ENCODE measurements at places on chromosomes 6 and 20.

- DNase-seq: no peak
Measured at GRCh38 chr6:47521961-47522360, 44.4 kb downstream of the CD2AP start.

GRCh38 chr6:4225161-4225872, 89.9 kb upstream of the ECI2 start:
- no peak for DNase-seq

DNA sequence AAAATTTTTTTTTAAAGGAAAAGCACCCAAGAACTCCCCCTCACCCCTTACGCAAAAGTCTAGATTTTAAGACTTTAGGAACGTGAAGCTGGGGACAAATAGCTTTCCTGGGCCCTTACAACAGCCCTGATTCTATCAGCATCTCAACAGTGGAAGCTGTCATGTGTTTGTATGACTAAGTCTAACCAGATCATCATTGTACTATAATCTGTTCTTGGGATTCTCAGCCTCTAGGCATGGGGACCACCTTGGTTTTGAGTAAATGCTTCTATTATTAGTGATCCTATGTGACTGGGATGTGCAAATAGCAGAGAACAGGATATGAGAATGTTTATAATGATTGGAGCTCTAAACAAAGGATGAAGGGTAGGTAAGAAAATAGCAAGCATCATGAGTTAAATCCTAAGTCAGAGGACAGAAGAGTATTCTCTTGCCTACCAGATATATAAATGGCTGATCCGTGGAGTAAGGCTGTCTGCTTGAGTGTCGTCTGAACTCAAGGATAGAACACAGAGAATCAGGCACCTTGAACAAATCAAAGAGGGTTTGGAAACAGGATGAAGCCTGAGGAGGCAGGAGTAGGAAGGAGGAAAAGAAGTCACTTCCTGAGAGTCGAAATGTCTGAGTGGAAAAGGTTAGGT, 105.7 kb upstream of the FAM184A start:
- no peak for DNase-seq

GRCh38 chr6:143123081-143123480, 62.4 kb downstream of the AIG1 start:
- DNase-seq: no peak

DNA sequence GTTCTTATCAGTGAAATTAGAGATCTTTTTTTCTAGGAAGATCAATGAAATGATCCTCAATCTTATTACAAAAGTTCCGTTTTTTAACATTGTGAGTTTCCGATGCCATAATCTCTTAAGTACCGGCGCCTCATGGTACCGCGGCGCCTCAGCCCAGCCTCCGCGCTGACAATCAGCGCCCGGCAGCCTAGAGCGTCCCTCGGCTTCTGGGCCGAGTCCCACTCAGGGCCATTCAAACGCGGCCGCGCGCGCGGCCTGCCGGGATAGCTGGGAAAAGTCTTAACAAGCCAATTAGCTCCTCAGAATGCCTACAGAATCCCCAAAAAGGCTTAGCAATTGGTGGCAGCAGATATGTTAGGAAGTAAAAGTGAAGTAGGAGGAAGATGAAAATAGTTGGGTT, 204.8 kb downstream of the ADGB start:
- no peak for DNase-seq

GRCh38 chr6:143775336-143775735, 67.8 kb upstream of the LTV1 start:
- no peak for DNase-seq

DNA sequence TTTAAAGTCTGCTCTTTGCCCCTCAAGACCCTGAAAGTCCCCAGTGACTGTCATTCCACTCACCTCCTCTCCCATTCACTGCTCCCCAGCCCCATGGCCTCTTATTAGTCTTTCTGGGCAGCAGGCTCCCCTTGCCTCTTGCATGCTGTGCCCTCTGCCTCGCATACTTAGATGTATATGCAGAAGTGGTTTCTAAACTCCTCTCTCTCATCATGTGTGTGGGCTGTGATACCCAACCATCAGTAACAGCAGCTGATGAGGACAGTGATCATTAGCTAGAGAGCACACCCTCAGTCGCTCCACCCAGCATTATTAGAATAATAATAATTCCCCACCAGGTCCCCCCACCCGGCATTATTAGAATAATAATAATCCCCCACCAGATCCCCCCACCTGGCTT, 14.5 kb downstream of the PKIG start:
- no peak for DNase-seq

GRCh38 chr6:71349976-71350615, 61.5 kb downstream of the OGFRL1 start:
- DNase-seq: peak; percentile 91

- no peak for DNase-seq
Measured at GRCh38 chr6:117531346-117531745, 48.9 kb downstream of the DCBLD1 start.

GRCh38 chr6:11586536-11586935, 49.0 kb downstream of the TMEM170B start:
- peak; percentile 84 for DNase-seq

- DNase-seq: peak; percentile 78
Measured at GRCh38 chr20:38165089-38165965, at the start of gene TGM2. TGM2 (minus strand) TSS chr20:38165270; CDS start chr20:38165198, 72 bp downstream.

GRCh38 chr20:61587681-61588289, 335.7 kb downstream of the CDH4 start:
- no peak for DNase-seq

GRCh38 chr20:4956200-4956810, 45.0 kb downstream of the SLC23A2 start:
- peak; percentile 58 for DNase-seq

DNA sequence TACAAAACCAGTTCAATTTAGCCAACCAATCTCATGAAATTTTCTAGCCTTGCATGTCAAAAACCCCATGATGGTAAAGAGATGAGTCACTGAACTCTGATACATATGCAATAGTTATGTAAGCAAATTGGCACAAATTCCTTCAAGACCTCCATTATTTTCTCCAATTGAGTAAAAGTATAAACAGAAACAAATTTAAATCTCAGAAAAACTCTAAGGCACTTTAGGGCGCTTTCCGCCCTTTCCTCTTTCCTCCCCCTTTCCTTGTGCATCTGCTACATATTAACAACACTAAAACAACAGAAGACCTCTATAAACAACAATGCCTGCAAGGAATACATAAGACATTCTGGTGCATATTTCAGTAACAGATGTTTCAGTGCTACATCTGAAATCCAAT, 48.5 kb downstream of the KIF13A start:
- DNase-seq: peak; percentile 62

DNA sequence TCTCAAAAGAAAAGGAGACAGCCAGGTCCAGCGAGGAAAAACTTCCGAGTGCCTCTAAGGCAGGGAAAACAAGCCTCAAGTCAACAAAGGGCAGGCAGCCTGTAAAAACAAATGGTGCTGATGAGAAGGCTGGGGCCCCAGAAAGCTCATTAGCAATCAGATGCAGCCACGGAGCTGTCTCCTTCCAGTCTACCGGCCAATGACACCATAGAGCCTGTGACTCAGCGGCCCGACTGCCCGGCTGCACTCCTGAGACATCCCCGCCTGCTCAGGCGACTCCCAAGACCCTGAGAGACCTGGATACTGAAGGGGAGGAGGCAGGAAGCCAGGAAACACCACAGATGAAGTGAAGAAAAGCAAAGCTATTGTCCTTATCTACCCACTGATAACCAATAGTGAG, 120.1 kb upstream of the HDDC2 start:
- DNase-seq: no peak

- DNase-seq: no peak
Measured at GRCh38 chr20:10649797-10650160, 24.0 kb downstream of the JAG1 start.

- DNase-seq: no peak
Measured at GRCh38 chr6:138330763-138331162, 46.9 kb upstream of the SMIM28 start.

- DNase-seq: no peak
Measured at GRCh38 chr6:75291331-75291730, 6.7 kb upstream of the TMEM30A start.

DNA sequence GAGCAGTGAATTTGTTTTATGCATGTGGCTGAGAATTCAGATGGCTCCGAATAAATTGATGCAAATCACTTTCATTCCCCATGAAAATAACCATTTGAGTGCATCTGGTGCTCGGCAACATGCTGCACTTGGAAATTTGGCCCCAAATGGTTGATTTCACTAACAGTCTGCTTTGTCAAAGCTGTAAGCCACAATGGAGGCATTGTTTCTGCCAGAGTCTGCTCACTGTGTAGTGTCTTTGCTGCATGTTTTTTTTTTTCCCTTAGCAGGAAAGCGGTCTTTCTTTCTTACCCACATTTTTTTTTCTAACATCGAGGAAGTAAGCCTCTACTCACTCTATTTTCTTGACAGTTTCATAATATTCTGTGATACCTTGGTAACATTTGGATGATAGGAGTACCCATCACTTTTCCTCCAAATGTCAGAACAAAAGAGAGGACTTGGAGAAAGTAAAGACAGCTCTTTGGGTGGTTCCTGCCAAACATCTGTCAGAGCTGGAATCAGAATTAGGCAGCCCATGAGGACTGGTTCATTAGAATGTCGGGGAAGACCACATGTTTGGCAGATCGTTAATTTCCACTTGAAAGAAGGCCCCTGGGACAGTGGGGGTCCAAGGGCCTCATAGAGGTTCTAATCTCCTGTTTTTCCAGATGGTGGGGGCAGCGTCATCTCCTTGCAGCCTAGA, 149.5 kb downstream of the DOK5 start:
- no peak for DNase-seq

DNA sequence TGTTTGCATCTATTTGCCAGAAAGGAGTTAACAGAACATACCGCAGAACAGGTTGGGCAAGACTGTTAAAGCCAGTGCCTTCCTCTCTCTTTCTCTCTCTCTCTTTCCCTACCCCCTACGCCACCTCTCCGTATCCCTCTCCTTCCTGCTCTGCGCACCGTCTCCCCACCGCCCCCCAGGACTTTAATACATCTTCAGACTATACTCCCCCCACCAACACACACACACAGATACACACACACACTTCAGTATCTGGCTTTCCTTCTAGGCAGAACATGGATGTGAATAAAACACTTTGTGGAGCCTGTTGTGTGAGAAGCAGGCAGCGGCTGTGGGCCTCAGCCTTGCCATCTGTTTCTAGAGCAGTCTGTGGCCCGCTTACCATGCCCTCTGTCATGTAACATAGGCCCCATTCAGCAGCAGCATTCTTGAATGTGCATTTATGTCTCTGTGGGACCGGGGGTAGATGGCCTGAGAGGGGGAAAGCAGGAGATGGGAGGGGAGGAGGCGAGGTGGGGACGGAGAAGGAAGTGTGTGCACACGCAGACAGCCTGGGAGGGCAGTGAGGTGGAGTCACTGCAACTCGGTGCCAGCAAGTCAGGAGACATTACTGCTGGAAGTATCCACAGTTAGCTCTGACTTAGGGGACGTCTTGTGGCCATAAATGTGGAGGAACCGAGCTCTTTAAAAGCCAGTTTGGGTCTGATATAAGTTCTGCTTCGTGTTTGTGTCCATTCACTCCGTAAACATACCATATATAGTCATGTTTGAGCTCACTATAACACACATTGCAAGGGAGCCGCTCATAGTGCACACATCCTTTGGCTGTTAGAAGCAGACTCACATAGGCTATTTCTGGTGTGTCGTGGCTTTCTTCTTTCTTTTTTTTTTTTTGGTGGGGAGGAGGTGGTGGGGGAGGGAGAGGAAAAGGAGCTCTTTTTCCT, 38.4 kb downstream of the RREB1 start:
- peak; percentile 82 for DNase-seq

- DNase-seq: no peak
Measured at GRCh38 chr20:198225-198624, 8.7 kb upstream of the DEFB128 start.

- DNase-seq: peak; percentile 46
Measured at GRCh38 chr6:149077208-149077607, 240.3 kb upstream of the TAB2 start.

DNA sequence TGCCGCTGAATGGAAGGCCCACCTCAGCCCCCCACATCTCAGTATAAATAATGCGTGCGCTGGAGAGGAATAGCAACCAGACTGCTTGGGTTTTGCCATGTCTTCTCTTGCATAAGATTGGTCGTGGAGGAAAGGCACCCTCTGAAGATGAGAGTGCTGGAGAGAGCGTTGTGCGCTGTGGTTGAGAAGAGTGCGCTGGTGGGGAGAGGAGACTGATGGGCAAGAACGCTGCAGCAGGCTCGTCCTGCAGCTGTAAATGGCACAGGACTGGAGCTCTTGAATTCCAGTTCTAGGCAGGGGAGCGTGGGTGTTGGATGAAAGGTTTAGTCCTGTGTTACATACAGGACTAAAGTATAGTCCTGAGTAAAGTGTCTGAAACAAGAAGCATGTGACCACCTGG, 51.5 kb downstream of the RPRD1B start:
- no peak for DNase-seq

DNA sequence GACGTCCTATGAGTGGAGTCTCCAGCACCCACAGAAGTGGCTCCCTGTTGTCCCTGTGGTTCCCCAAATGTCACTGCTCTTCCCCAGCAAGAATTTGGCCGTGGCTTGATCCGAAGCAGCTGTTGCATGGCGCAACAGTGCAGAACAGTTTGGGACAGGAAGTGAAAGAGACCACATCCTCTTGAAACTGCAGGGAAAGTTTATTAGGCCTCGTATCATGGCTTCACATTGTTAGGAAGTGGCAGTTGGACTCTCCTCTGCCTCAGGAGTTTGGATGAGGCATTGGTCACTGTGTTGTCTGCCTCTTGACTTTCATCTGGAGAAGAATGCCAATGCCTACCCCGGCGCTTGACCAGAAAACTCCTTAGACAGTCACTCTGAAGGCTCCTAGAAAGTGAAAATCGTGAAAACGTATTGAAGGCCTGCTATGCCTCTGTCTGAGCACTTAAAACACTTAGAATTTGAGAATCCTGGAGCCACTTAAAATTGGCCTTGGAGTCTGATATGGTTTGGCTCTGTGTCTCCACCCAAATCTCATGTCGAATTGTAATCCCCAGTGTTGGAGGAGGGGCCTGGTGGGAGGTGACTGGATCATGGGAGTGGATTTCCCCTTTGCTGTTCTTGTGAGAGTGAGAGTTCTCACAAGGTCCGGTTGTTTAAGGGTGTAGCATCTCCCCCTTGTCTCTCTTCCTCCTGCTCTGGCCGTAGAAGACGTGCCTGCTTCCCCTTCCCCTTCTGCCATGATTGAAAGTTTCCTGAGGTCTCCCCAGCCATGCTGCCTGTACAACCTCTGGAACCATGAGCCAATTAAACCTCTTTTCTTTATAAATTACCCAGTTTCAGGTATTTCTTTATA, 334.9 kb upstream of the JARID2 start:
- peak; percentile 31 for DNase-seq

DNA sequence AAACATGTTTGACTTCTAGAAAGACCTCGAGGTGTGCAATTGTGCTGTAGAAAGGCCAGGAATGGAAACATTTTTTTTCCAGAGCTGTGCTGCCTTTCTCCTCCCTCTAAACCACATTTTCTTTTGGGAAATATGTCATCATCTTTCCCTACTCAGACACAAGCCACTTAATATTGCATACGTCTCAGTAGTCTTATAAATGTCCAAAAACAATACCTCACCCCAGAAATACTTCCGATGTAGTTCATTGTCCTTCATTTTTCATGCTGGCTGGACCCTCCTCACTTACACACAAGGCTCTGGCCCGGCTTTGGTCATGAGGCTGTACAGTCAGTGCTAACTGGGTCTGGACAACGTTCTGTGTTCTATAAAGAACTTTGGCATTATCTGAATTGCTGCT, 126.4 kb downstream of the SCML4 start:
- peak; percentile 9 for DNase-seq

Measured in HCEC 1CT (cell line).